ENCODE measurements at places on chromosomes 5 and 9. TPM values are rescaled to one million over a fixed set of nuclear protein-coding genes. Genes with fewer than 3 reads are reported as not detected.

- DNase-seq = no peak
These were observed 97.4 kb downstream of the HINT1 start for GRCh38 chr5:131067636-131068035.

- DNase-seq = no peak
These were observed 4.6 kb downstream of the EFNA5 start for GRCh38 chr5:107666051-107666655.

The SPINK13 gene
- total RNA-seq = not detected

DNA sequence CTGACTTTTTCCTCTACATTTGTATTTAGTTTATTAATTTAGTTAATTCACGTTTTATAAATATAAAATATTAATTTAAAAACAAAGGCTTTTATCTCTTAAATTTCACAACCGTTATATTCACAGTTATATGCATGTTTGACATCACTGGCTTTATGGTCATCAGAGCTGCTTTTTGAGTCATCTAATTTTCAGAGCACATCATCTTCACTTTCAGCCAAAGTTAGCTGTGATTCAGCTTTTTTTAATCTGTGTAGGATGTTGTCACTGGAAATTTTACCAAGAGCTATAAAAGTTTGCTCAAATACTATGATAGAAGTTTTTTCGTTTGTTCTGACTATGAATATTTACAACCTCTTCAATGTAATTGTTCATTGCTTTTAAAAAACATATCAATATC, 12.4 kb downstream of the CDC37L1 start:
- no peak for DNase-seq

- no peak for DNase-seq
These were observed 16.3 kb downstream of the SUSD1 start for GRCh38 chr9:112158656-112159367.

DNA sequence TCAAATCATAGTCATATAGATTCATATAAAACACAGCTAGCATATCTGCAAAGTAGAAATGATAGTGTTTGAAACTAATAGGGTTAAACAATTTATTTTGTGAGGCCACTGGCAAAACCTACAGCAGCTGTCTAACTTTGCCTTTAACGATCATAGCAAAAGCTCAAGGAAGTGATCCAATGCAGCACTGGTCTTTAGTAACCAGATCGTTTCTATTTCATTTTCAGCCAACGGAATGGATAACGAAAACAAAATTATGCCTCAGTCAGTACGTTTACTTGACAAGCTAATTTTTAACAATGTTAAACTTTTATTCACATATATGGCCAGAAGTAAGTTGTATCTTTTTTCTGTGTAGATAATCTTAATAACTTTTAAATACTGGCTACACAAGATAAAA, 17.7 kb downstream of the MLLT3 start:
- DNase-seq = no peak

GRCh38 chr5:166062719-166063118, 2228.7 kb upstream of the WWC1 start:
- no peak for DNase-seq

The PCDHA9 gene
- 0.20 TPM for total RNA-seq

- DNase-seq = no peak
These were observed 60.2 kb upstream of the FUBP3 start for GRCh38 chr9:130518943-130519799.

The ZFP2 gene
- total RNA-seq = 2.1 TPM

- DNase-seq = no peak
These were observed 52.3 kb downstream of the NLN start for GRCh38 chr5:65774346-65774745.

The KCNT1 gene
- total RNA-seq = 0.29 TPM

GRCh38 chr5:171405615-171406014, 13.8 kb upstream of the FGF18 start:
- no peak for DNase-seq

The SAXO1 gene
- total RNA-seq = 0.12 TPM

GRCh38 chr9:132447346-132447745, 37.3 kb downstream of the CFAP77 start:
- DNase-seq = no peak

The NTNG2 gene
- 7.6 TPM for total RNA-seq

- DNase-seq = no peak
These were observed 72.9 kb upstream of the ALDH1B1 start for GRCh38 chr9:38319496-38320173.

- DNase-seq = no peak
These were observed 94.9 kb downstream of the ADRB2 start for GRCh38 chr5:148921350-148921749.

The CDC20B gene
- not detected for total RNA-seq

The GABRB2 gene
- total RNA-seq = 1.6 TPM

The TAF11L2 gene
- total RNA-seq = not detected

The GABBR2 gene
- 0.84 TPM for total RNA-seq

GRCh38 chr5:76074487-76075065, 8.6 kb upstream of the SV2C start:
- DNase-seq = no peak

DNA sequence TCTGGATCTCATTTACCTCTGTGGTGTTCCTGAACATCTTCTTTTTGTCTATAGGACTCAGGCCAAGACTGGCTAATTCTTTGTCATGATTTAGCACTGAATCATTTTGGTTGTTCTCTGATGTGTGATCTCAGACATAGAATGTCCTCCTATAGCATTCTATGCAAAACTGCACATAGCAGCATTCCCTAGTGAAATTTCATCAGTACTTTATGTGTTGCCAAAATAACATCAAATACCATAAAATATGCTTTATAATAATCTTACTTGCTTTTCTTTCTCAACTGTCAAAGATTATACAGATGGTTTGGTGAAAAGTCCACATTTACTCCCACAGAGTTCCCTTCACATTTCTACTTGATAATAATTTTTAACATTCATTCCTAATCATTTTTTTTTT, 115.7 kb upstream of the MPDZ start:
- DNase-seq = no peak

The KIAA1958 gene
- total RNA-seq = 14.2 TPM

DNA sequence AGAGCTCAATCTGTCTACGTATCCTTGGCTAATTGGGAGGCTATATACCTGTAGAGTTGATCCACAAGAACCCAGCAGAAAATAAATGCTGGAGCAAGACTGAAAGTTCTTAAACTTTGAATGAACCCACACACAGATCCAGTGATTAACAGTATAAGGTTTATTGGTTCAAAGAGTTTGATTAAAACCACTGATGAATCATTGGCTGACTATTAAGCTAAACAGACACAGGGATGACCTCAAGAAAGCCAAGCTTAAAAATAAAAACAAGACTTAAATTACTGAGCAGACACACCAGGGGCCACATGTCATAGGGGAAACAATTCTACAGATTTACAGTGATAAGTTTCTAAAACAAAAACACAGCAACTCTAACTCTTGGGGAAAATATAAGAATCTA, 163.6 kb downstream of the SPATA31D1 start:
- DNase-seq = no peak

The EGR1 gene
- total RNA-seq = 85.6 TPM

- DNase-seq = no peak
These were observed 28.4 kb upstream of the LTC4S start for GRCh38 chr5:179765400-179765799.

DNA sequence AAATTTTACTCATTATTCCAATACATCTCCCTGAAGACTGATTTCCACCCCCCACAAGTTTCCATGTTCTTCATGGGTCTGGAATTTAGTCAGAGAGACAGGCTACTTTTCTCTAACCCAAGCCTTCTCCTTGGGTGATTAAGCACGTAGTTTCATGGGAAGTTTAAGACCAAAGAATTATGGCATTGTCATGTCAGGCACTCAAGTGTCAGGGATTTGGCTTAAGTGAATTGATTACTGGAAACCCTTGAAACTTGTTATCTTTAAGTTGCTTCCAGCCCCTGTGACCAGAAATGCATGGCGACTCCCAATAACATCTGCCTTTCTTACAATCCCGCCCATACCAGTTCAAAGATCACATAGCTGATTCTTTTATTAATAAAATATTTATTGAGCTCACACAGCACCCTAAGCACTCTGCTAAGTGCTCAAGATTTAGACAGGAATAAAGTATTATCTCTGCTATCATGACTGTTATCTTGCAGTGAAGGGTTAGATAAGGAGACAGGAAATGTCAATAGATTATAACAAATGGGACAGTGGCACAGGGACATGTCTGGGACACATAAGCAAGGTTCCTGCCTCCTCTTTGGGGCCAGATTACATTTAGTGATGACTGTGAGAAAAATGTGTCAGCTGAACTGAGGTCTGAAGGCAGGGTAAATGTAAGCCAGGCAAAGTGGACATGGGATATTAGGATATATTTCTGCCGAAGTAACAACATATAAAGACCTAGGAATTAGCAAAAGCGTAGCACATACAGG, 241.2 kb upstream of the TNC start:
- DNase-seq = no peak

GRCh38 chr5:106959387-106959786, 711.4 kb downstream of the EFNA5 start:
- DNase-seq = no peak

GRCh38 chr5:151184316-151185042, 26.9 kb upstream of the ANXA6 start:
- DNase-seq = no peak

DNA sequence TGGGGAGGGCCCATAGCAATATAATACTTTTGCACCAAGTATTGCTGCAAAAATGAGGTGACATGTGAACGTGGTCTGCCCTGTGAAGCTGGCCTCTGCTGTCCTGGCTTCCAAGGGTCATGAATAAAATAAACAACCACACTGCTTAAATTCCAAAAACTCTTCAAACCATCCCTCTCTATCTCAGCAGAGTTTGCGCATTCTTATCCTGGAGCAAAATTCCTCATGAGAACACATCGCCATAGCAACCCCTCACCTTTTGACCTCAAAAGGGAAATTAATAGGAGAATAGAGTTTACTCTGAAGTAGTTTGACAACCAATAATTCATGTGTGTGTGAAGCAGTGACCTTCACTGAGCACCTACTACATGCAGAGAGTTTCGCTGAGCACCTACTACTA, 342.9 kb downstream of the SPOCK1 start:
- no peak for DNase-seq

The RFK gene
- total RNA-seq = 19.4 TPM

DNA sequence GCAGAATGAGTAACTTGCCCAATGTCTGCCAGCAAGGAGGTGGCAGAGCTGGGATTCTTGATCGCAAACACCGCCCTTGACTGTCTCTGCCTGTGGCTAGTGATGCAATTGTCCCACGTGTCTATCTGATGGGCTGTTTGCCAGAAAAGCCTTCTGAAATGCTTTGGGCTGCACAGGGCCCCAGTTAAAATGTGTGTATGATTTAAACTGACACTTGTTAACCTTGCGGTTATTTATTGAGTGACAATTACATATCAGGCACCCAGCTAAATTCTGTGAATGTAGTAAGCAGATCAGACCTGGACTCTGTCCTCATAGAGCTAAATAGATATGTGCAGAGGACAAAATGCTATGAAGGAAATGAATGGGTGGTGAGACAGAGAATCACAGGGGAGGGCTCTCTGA, 11.6 kb upstream of the IL12B start:
- DNase-seq = peak; percentile 72

The PCDHGB4 gene
- total RNA-seq = 4.2 TPM

The SLC1A1 gene
- total RNA-seq = 52.7 TPM

GRCh38 chr5:18772475-18772874, 1138.2 kb downstream of the TAF11L14 start:
- no peak for DNase-seq

DNA sequence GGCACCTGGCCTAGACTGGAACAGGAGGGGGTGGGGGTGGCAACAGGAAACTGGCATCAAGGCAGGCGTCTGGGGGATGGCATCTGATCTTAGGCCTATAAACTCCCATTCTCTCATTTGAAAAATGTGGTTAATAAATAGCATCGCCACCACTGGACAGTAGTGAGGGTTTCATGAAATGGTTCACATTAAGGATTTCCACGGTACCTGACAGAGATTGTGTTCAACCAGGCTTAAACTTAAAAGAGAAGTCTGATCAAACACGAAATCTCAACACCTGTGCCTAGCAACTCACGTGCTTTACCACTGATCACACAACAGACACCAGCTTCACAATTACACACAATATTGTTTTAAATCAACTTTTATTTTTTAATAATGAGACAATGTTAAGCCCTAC, 3.0 kb downstream of the DENND1A start:
- DNase-seq = no peak

The GRM6 gene
- total RNA-seq = not detected

- peak; percentile 68 for DNase-seq
These were observed 428 bp downstream of the EFNA5 start for GRCh38 chr5:107670087-107670931.

The PCDHB5 gene
- 2.3 TPM for total RNA-seq

The PTGS1 gene
- total RNA-seq = 16.4 TPM

DNA sequence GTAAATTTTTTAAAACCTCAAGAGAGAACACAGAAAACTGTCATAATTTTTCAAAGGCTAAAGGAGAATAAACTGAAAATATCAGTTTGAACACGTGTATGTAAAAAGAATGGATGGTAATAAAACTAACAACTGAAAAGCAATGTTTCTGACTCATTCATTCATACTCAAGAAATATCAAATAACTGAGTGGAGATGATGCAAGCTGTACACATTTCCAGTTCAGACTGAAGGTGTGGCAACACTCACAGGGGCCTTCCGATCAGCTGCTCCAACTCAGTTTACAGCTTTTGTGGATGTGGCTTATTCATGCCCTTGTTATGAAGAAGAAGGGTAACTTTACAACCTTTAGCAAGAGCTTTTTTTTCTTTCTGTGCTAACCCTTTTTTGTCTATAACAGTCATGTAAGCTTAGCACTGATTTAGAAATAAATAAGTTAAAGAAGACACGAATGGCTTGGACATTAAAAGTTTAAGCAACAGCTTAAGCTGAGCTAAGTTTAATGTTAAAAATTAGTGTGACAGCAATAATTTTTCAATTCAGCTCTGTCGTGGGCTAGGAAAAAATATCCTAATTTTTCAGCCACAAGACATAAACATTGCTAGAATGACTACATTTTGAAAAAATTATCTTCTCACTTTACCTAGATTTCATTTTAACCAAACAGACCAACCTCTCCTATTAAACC, 453.5 kb downstream of the RAB3C start:
- DNase-seq = no peak

The GDF9 gene
- 0.46 TPM for total RNA-seq

DNA sequence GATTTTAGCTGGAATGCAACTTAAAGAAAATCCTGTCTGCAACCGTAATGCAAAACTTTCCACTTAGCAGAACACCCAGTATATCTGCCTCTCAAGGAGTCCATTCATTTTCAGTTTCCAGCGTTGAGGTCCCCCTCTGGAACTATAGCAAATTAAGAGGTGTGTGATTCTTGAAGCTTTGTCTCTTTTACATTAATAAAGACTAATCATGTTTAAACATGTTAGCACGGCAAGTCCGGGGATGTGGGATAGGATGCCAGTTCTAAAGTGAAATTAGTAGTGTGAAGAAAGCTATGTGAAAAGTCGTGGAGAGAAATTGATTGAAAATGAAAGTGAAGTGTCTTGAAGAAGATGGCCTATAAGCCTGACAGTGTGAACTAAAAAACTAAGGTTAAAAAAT, 429.1 kb downstream of the NR2F1-AS1 start:
- no peak for DNase-seq

GRCh38 chr9:7536310-7536939, 263.2 kb downstream of the DMAC1 start:
- DNase-seq = no peak

The ZCCHC7 gene
- 20.9 TPM for total RNA-seq

The TICAM2 gene
- 6.9 TPM for total RNA-seq

GRCh38 chr5:4642525-4642924, 497.6 kb upstream of the ADAMTS16 start:
- DNase-seq = no peak

The ACO1 gene
- 32.9 TPM for total RNA-seq

Data from upper lobe of right lung (tissue), 1 donor.